Bronchial epithelial cell (primary cell): ENCODE measurements at places on chromosomes 16 and 17.

GRCh38 chr16:15948532-15949209, 745 bp upstream of the ABCC1 start:
- DNase-seq, result no peak

GRCh38 chr16:15704545-15704987, 54.5 kb downstream of the NDE1 start:
- DNase-seq, result peak; percentile 50

DNA sequence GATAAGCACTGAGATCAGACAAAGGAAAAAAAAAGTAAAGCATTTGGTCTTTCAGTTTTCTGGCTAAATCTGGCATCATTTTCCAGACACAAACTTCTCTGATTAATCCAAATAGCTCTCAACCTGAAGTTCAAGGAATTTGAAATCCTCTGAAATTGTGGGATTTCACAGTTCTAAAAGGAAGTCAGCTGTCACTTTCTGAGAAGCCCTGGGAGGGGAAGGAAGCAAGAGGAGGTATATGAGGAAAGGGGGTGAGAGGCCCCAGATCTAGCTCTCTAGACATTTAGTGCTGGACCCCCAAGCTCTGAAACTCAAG, 17.5 kb upstream of the HOXB9 start:
- no peak for DNase-seq

- no peak for DNase-seq
Observed at GRCh38 chr16:683396-684070, 601 bp downstream of the JMJD8 start.

- DNase-seq, result no peak
Observed at GRCh38 chr17:8577868-8578267, 52.7 kb downstream of the MYH10 start.
